ENCODE measurements at places on chromosomes 3 and 15.

DNA sequence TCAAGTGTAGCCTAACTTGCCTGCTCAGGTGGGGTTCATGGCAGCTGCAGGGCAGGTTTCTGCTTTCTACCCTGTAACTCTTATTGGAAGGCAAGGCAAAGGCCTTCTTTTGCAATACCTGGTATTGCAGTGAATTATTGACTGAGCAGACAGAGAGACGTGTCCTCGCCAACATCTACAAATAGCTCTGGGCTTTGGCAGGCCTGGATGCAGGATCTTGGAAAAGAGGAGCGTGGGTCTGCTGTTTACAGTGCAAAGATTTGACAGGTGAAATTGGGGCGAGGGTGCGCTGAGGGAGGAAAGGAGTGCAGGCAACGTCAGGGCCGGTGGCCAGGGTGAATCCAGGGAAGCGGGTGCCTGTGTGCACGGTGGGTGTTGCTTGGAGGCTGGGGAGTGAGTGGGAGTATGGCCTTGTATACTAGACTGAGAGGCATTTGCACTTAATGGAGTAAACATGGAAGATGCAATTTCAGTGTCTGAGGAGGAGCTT lies 44.5 kb downstream of the ST6GAL1 start:
- no peak for DNase-seq

DNA sequence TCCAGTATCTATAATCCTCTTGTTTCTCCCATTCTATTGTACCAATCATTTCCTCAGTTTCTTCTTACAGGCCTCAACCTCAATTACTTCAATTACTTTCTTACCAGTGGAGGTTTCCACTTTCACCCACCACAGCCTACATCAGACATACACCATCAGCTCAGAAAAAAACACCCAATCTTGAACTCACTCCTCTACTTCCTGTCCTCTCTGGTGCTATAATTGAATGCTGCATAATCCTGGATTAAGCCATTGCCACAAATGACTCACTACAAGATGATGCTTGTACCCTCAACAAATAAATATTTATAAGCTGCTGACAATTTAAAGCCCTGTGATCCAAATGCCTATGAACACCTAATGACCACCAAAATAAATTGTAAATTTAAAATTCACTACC lies 18.5 kb downstream of the RYK start:
- peak; percentile 34 for DNase-seq

- peak; percentile 46 for DNase-seq
These were observed 46.0 kb downstream of the ALDH1L1 start for GRCh38 chr3:126134219-126134975.

- no peak for DNase-seq
These were observed 28.6 kb downstream of the CLDN1 start for GRCh38 chr3:190293621-190294020.

GRCh38 chr3:84096188-84096587 lies 862.6 kb upstream of the CADM2 start:
- DNase-seq, result no peak

- no peak for DNase-seq
These were observed 430.3 kb downstream of the NTRK3 start for GRCh38 chr15:87826119-87826747.

DNA sequence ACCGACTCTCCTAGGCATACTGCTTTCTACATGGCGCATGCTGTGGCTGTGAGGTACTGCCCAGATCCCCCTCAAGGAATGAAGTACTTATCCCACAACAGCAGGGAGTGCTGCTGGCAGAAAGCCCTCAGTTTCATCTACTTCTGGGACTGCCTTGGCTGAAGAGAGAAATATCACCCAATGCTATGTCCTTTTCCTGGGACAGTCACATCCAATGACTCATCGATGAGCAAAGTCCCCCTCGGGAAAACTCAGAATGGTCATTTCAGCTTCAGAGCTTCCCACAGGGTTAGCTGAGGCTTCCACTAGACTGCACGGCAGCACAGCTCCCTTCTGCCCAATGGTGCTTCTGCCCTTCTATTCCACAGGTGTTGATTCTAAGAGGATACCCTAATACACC lies 3.6 kb upstream of the NMD3 start:
- DNase-seq, result peak; percentile 49

DNA sequence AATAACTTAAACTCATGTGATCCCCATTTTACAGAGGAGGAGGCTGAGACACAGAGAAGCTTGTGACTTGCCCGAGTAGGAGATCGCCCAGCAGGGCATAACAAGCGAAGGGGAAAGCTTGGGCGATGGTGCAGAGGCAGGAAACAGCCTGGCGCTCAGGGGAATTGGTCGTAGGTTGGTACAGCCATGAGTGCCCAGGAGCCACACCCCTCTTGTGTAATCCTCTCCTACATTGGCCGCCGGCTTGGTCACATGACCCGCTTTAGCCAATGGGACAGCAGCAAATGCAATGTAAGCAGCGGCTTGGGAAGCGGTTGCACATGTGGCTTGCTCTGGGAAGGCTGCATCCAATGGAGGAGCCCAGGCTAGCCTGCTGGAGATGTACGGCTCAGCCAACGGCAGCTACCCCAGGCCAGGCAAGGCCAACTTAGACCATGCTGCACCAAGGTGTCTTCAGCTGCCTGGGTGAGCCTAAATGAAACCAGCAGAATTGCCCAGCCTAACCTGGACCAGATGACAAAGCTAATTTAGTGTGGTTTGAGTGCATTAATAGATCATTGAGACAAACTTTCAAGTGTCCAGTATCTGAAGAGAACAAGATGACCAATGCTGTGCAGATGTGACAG lies 50.3 kb upstream of the SLC6A6 start:
- no peak for DNase-seq

DNA sequence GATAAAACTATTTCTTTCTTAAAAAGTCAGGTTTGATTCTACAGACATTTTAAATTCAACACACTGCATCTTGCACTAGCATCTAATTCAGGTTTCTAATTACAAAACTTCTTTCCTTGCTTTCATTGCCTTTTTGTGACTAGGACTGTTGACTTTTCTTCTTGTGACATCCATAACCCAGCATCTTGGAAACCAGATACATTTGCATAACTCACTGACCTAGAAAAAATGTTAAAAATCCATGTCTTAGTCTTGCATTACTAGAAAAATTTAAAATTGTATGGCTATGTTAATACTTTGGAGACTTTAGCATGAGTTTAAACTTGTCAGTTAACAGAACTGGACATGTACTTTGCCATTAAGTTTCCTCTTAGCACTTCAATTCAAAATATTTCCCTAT lies 72.7 kb downstream of the DTWD1 start:
- DNase-seq, result no peak

GRCh38 chr3:62421207-62421606 lies 47.9 kb upstream of the FEZF2 start:
- DNase-seq, result no peak

DNA sequence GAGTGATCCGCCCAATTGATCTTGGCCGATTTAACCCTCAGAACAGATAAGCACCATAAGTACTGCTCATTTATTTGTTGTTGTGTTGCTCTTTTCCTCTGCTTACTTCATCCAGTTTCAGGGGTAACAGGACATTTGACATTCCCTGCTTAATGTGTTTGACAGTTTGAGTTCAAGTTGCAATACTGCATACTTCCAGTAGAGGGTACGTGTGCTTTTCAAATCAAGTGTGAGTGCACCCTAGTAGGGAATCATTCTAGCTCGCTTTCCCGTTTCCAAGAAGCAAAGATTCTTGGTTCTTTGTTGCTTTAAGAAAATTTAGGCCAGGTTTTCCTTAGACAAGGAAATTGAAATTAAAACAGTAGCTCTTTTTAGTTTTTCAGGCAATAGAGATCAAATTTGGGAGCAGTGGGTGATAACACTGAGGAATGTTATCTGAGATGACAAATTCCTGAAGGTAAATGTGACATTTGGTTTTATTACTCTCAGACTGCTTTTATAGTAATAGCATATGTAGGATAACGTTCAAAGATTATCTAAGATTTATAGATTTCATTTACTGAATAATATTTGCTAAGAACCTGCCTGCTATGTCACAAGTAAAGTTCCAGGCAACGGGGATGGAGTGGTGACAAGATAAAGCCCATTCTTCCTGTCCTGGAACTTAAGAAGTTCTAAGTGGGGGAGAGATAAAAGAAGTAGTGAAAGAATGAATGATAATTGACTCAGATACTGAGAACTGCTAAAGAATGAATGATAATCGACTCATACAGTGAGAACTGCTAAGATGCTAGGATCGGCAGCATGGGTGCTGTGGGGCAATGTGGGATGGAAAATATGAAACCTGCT lies 73.3 kb downstream of the SYNPR start:
- DNase-seq, result peak; percentile 38

GRCh38 chr3:58249358-58250092 lies 11.9 kb downstream of the ABHD6 start:
- DNase-seq, result no peak

- DNase-seq, result no peak
These were observed 1036.1 kb downstream of the MCTP2 start for GRCh38 chr15:95267481-95267880.

- no peak for DNase-seq
These were observed at the start of gene DUSP7 for GRCh38 chr3:52056521-52056967. Gene DUSP7 (minus strand): TSS chr3:52056571. CDS start chr3:52056366, 205 bp downstream.

DNA sequence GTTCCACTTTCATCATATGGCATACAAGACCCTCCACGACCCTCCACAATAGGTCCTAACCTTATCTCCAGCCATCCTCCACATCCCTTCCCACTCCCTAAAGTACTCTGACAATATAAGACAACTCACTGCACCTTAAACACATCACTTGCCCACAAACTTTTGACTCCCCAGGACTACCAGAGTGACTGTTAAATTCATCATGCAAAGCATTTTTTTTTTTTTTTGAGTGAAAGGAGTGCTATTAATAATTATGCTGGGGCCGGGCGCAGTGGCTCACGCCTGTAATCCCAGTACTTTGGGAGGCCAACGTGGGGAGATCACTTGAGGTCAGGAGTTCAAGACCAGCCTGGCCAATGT lies 55.8 kb downstream of the OSBPL10 start:
- no peak for DNase-seq
